ENCODE measurements at places on chromosomes 13 and 19. TPM values are rescaled to one million over a fixed set of nuclear protein-coding genes. Genes with fewer than 3 reads are reported as not detected.

The TMED1 gene
- 46.5 TPM for total RNA-seq

The SPINT2 gene
- 3.1 TPM for total RNA-seq

The LIM2 gene
- not detected for total RNA-seq

The PRRG2 gene
- 1.2 TPM for total RNA-seq

All from smooth muscle cell of trachea (primary cell).